ENCODE measurements at places on chromosomes 12 and 14. TPM values are rescaled to one million over a fixed set of nuclear protein-coding genes. Genes with fewer than 3 reads are reported as not detected.

DNA sequence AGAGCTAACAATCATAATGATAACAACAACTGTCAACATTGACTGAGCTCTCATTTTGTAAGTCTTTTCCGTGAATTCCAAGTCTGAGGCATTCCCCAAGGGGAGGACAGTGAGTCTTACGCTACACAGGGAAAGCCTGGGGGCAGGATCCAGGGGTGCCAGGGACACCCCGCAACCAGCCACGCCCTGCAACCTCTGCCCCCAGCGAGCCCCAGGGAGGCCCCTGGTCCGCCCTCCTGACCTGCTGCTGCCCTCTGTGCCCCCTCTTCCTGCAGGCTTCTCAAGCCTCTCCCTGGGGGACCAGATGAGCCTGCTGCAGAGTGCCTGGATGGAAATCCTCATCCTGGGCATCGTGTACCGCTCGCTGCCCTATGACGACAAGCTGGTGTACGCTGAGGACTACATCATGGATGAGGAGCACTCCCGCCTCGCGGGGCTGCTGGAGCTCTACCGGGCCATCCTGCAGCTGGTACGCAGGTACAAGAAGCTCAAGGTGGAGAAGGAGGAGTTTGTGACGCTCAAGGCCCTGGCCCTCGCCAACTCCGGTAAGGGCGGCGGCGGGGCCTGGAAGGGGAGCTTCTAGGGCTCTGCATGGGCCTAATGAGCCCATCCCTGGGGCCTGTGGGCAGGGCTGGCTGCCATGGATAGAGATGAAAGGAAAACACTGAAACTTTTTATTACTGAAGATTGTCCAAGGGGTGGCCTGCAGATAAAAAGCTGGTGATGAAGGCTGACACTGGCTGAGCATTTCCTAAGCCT lies 115.4 kb downstream of the ESRRB start:
- DNase-seq = no peak

DNA sequence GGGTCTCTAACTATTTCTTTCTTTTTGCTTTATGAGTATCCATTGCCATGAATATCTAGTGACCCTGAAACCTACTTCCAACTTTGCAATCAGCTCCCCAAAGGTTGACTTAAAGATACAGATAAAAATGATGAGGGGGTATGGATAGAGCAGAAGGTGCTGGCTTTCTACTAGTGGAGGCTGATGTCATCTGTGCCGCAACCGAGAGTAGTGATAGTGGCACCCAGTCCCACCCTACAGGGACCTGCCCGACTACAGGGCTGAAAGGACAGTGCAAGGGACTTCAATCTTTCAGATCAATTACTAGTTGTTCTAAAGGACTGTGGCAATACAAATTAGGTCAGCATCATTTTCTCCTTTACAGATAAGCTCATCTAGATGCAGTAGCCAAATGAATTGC lies 806.0 kb downstream of the VRK1 start:
- DNase-seq = no peak

The C12orf50 gene
- total RNA-seq = not detected

DNA sequence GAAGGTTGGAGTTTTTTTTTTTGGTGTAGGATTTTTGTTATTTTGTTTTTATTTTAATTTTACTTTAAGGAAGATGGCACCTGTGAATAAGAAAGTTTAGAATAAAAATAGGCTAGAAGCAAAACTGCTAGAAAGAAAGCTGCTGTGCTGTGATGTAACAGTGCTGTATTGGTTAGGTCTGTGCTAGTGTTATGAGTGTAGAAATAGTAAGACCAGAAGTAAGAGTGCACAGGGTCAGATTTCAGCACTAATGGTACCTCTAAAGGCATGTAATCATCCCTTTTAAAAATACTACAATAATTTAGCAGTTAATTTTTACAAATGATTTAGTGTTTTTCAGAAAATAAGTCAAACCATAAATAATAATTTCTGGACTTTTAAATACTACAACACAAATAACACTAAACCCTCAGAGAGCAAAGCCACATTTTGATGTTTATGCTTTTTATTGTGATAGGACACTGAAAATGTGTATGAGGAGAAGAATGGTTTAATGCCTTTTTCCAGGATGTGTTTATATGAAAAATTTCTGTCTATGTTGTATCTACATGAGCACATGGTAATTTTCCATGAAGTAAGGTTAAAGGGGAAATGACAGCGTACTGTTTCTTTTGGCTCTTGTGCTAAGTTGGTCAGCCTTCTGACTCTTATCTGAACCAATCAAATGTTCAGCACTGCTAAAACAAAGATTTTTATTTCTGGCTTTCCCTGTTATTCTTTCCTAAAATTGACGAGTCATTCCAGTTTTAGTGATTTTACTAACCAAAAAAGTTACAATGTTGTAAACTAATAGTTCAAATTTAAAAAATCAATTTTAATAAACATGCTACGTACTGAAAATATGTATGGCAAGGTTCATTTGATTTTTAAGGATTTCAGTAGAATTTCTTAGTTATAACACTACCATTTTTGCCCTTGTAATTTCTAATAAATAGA lies 96.1 kb downstream of the PPHLN1 start:
- no peak for DNase-seq

DNA sequence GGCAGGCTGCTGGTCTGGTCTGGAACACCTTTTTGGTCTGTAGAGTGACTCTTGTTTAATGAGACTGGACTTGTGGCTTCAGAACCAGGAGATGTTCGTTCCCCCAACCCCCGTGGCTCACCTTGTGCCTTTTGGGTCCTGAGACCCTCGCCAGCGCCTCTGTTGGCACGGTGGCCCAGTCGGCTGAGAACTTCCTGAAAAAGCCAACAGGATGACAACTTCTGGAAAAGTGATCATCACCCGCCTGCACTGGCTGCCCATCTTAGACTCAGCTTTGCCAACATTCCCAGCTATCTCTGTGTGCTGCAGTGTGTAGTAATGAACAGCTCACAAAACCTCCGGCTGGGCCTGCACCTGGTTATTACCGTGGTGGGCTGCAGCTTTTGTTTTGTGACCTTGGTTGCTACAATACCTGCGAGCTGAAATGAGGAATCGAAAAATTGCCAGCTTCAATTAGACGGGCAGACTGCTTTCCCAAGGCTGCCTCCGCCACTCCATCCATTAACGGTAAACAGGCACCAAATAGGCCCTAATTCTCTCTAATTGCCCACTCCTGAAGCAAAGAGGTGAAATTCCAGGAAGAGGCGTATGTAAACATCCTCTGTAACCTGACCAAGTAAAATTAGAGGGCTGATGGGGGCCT lies 16.0 kb downstream of the MEG3 start:
- DNase-seq = no peak

DNA sequence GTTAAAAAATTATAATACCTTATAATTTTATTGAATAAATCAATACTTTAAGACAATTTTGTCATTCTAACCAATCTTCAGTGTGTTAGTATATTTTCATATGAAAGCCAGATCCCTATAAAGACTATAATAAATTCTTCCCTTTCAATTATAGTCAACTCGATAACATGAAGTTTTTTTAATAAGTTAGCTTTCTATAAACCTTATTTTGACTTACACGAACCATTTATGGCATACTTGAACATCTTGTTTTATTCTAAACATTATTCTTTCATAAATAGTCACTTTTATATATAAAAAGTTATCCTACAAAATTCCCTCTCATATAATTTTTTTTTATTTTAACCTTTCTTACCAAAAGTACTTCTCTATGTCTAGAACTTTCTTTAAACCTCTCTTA lies 1002.3 kb downstream of the TMEM121 start:
- no peak for DNase-seq

DNA sequence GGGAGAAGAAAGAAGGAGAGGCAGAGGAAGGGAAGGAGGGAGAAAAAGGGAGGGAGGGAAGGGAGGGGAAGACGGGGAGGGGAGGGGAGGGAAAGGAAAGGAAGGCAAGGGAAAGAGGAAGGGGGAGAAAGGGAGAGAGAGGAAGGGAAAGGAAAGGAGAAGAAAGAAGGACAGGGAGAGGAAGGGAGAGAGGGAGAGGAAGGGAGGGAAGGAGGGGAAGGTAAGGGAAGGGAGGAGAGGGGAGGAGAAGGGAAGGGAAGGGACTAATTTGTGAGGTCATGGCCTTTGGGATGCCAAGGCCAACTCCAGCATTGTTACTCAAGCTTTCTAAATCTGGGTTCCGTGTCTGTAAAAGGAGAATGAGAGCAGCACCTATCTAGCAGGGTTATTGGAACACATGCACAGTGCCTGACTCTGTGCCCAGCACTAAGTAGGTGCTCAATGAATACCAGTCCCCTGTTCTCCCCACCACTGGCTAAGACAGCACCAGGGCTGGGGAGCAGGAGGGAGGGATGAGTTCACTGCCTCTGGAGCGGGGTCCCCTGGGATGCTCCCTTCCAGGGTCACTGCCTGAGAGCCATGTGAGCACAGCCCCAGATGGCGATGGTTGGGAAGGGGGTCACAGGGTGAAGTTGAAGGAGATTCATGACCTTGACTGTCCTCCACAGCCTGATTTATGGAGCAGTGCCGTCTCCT lies 560.1 kb upstream of the TBX3 start:
- DNase-seq = no peak

DNA sequence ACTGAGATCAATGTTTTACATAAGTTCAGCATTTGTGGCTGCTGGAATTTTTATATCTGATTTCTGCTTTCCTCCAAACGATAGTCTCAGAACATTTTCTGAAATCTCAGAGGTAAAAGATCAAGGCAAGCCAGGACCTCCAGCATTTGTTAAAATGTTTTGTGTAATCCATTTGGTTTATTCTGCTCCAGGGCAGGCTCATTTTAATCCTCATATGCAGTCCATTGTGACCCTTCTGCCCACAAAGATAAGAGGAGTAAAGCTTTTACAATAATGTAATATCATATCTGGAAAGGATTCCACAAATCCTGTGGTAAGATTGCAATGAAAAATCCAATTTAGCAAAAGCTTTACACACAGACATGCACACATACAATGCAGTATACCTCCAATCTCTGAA lies 55.3 kb upstream of the KCNH5 start:
- DNase-seq = no peak

The CEBPE gene
- total RNA-seq = not detected

The CYP46A1 gene
- 1.3 TPM for total RNA-seq

The CACNA1C gene
- 15.6 TPM for total RNA-seq

The SLC6A13 gene
- total RNA-seq = 3.9 TPM

- no peak for DNase-seq
Measured at GRCh38 chr12:79337662-79338290, 353.0 kb downstream of the PAWR start.

- no peak for DNase-seq
Measured at GRCh38 chr14:67387195-67387594, 24.8 kb downstream of the PLEK2 start.

The IAPP gene
- not detected for total RNA-seq

The CLEC4D gene
- total RNA-seq = 1.1 TPM

The MED6 gene
- 31.2 TPM for total RNA-seq

The STON2 gene
- total RNA-seq = 47.7 TPM

DNA sequence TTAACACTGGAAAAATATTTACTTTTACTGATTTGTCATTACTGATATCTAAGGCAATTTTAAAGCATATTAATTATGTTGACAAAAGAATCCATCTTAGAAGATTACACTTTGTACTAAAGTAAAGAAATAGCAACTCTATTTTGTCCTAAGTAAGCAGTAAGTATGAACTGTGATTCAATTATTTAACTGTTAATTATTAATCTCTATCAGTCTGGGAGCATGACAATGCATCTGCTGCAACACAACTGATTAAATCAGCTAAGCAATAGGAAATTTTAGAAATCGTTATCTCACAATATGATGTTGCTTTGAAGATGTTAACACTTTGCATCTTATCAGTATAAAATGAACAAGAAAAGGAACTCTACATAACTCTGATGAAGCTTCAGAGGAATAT lies 172.3 kb downstream of the DPY19L2 start:
- DNase-seq = no peak

DNA sequence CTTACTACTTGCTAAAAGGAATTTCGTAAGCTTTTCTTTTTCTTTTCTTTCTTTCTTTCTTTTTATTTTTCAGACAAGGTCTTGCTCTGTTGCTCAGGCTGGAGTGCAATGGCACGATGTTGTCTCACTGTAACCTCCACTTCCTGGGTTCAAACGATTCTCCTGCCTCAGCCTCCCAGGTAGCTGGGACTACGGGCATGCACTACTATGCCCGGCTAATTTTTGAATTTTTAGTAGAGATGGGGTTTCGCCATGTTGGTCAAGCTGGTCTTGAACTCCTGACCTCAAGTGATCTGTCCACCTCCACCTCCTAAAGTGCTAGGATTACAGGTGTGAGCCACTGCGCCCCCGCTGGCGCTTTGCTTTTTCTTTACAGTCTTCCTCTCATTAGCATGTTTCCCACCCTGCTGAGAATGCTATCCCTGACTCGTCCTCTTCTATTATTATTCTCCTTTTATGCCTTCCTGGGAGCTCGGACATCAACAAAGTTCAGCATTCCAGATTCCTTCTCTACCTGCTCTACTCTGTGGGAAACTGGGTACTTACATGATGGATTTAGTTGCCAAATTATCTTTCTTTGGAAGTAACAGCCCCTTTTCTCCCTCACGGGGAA lies 3.1 kb downstream of the MTHFD1 start:
- no peak for DNase-seq

DNA sequence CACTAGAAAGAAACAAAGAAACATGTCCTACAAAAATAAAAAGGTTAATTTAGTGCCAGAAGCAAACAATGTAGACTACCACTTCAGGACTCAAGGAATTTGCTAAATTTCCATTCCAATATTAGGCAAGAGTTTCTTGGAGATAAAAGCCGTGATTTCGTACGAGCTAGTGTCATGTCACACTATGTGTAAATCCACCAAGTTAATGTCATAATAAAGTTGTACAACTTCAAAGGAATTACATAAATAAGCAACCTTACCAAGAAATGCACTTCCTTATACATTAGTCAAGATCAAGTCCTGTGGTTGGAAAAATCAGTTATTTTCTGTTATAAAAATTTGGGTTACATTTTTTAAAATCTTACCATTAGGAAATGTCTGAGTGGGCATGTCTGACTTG lies 1222.8 kb downstream of the GALC start:
- no peak for DNase-seq

DNA sequence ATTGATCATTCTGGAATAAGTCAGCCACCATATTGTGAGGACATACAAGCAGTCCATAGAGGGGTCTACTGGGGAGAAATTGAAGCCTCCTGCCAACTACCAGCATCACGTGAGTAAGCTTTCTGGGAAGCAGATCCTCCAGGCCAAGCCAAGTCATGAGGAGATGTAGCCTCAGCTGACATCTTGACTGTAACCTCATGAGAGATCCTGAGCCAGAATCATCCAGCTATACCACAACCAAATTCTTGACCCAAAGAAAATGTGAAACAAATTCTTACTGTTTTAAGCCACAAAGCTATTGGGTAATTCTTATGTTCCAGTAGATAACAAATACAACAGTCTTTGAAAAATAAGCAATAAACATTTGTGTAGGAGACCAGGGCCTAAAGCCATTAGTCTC lies 479.4 kb upstream of the DCN start:
- no peak for DNase-seq

The RTL1 gene
- not detected for total RNA-seq

DNA sequence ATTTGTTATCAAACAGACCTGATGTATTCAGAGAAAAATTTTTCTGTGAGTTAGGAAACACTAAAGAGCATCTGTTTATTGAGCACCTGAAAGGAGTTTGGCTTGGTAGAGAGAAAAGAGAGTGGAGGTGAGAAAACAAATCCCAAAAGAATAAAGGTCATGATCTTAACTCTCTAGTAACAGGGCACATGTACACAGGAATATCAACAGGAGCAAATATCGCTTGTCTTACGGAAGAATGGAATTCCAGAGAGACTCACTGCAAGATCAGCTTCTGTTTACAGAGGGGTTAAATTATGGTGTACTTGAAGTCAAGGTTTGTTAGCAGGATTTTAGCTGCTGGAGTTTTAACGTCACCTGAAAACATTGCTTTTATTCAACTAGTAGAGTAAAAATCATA lies 78.8 kb downstream of the SPPL3 start:
- no peak for DNase-seq

GRCh38 chr12:24760162-24760561 lies 188.7 kb downstream of the BCAT1 start:
- DNase-seq = no peak
